GM23338 (cell line): ENCODE measurements at places on chromosomes 1 and 21. TPM values are rescaled to one million over a fixed set of nuclear protein-coding genes. Genes with fewer than 3 reads are reported as not detected.

The USP21 gene
- 17.0 and 25.6 TPM in 2 replicates for total RNA-seq

- H3K4me3 ChIP-seq = no peak overlapping the region
- H3K4me1 ChIP-seq = no peaks in the 10 kb centered on the region
- no peaks in the 10 kb centered on the region for H3K36me3 ChIP-seq
- no peak overlapping the region for H3K27ac ChIP-seq
- no peaks in the 10 kb centered on the region for H3K27me3 ChIP-seq
- DNase-seq = no peak
These were observed 12.5 kb downstream of the NID1 start for GRCh38 chr1:236052232-236052993.

DNA sequence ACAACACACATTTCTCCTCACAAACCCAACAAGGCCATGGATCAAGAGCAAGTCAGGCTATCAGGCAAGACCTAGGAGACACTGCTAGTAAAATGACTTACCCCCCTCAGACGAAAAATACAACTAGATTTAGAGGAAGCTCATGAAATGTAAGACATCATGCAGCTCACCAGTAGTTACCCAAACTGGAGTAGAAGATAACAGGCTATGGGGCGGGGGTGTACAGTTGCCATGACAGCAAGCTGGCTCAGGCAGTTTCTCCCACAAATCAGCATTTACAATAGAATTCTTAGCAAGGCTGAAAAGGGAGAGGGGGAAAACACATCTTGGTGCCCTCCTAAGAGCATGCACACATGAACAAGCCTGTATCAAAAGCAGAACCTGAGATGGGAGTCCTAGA, 13.9 kb downstream of the TPM3 start:
- peaks cover 18% of the 10 kb centered on the region; the same call in 1 of the 2 replicates for H3K36me3 ChIP-seq
- H3K4me3 ChIP-seq = no peak overlapping the region
- H3K27ac ChIP-seq = peak overlapping the region; percentile 86; the same call in 1 of the 2 replicates
- no peaks in the 10 kb centered on the region for H3K27me3 ChIP-seq

The ZBTB8B gene
- total RNA-seq = 3.8 and 4.2 TPM in 2 replicates

The LCE3D gene
- total RNA-seq = not detected in 2 replicates

- DNase-seq = no peak
- no peaks in the 10 kb centered on the region for H3K27me3 ChIP-seq
- H3K4me3 ChIP-seq = no peak overlapping the region
- no peaks in the 10 kb centered on the region for H3K36me3 ChIP-seq
- no peaks in the 10 kb centered on the region for H3K4me1 ChIP-seq
- H3K27ac ChIP-seq = no peak overlapping the region
These were observed 93.7 kb downstream of the TNNI3K start for GRCh38 chr1:74328851-74329250.

The DISC1 gene
- total RNA-seq = 6.5 TPM in 2 replicates

The KLF17 gene
- total RNA-seq = not detected in 2 replicates

DNA sequence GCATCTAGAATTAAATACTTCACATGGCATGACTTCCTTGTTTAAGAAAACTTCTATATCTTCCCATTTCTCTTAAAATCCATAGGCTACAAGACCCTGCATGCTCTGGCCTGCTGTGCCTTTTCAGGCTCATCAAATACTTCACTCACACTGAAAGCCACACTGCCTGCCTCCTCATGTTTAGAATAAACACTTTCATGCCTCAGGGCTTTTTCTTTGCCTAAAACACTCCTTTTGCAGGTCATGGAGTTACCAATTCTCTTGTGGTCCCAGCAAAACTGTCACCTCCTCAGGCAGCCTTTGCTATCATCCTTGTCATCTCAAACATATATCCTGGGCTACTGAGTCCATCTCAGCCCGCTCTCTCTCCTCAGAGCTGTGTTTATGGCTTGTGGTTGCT, 5.5 kb downstream of the SGIP1 start:
- H3K4me3 ChIP-seq = no peak overlapping the region
- peaks cover 27% of the 10 kb centered on the region for H3K4me1 ChIP-seq
- H3K27ac ChIP-seq = peak overlapping the region; percentile 88
- H3K27me3 ChIP-seq = 0 out of 2 replicates have a peak, but pooled peaks cover 4% of the 10 kb centered on the region

GRCh38 chr1:112678605-112679004, 4.1 kb downstream of the MOV10 start:
- H3K27ac ChIP-seq = no peak overlapping the region
- no peaks in the 10 kb centered on the region for H3K36me3 ChIP-seq
- H3K27me3 ChIP-seq = peaks cover 12% of the 10 kb centered on the region
- no peak overlapping the region for H3K4me3 ChIP-seq
- H3K4me1 ChIP-seq = peaks cover 19% of the 10 kb centered on the region

- no peak for DNase-seq
- H3K27me3 ChIP-seq = no peaks in the 10 kb centered on the region
- H3K4me3 ChIP-seq = no peak overlapping the region
- no peaks in the 10 kb centered on the region for H3K36me3 ChIP-seq
These were observed 2082.6 kb downstream of the MRPL39 start for GRCh38 chr21:23524685-23525084.

DNA sequence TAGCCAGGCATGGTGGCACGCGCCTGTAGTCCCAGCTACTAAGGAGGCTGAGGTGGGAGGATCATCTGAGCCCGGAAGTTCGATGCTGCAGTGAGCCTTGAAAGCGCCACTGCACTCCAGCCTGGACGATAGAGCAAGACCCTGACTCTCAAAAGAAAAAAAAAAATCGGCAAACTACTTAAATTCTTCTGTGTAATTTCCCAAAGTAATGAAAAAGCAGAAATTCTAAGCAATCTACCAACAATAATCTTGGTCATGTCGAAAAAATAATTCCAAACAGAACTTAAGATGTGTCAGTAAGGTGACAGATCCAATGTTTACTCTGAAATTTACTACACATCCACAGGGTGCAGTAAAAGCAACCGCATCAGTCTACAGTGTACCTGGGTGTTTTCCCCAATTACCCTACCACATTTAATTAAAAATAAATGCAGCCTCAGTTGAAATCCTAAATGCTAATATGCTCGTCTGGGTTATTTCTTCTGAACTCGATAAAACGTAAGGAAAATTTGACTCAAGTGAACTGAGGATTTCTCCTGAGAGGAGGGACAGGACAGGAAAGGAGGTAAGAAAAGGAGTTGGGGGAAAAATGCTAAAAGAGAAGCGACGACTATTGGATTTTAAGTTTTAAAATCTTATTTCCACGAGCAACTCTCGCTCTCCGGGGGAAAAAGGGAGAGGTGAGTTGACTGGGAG, 801 bp downstream of the EPRS1 start:
- peak overlapping the region; percentile 100 for H3K4me3 ChIP-seq
- no peak for DNase-seq
- peak overlapping the region; percentile 78 for H3K27ac ChIP-seq
- no peaks in the 10 kb centered on the region for H3K36me3 ChIP-seq
- no peaks in the 10 kb centered on the region for H3K27me3 ChIP-seq
- H3K4me1 ChIP-seq = 0 out of 2 replicates have a peak, but pooled peaks cover 6% of the 10 kb centered on the region

The POU3F1 gene
- 8.6 and 11.5 TPM in 2 replicates for total RNA-seq

DNA sequence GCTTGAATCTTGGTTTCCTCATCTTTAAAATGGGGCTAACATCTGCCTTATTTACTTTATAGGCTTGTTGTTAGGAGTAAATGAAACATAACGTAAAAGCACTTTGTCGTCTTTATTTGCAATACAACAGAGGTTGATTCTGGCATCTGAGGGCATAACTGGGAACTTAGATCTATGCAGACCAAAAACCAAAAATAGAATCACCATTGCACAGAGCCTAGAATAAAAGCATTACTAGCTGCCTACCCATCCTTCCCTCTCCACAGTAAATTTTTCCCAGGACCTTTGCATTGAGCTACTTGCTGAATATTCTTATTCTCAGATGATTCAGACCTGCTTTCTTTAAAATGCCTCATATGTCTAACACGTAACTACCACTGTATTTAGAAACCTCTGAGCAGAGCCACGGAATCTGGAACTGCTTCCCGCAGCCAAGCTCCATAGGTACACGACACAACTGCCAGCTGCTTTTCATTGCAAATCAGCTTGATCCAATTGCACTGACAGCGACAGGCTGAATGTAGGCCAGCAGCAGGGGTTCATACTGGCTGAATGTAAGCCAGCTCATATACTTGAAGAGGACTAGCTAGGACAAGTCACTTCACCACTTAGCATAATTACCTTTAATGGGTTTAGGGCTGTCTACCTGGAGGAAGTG, 33.2 kb upstream of the SERBP1 start:
- no peak overlapping the region for H3K27ac ChIP-seq
- peaks cover 47% of the 10 kb centered on the region for H3K4me1 ChIP-seq
- H3K27me3 ChIP-seq = no peaks in the 10 kb centered on the region
- H3K4me3 ChIP-seq = no peak overlapping the region

DNA sequence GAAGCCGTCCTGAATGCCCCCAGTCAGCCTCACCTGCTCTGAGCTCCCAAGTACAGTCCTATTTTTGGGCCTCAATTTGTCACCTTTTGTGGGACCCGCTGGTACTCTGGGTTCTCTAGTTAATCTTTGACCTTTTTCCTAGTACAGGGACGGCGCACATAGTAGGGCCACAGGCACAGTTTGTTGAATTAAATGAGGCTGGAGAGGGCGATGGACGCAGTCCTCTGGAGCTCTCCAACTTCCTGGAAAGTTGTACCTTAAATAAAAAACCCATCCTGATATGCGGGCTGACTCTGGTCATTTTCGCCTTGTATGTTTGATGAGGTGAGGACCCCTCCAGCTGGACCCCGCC, 4.8 kb downstream of the FAM110D start:
- DNase-seq = no peak

- no peak overlapping the region for H3K27ac ChIP-seq
- H3K4me3 ChIP-seq = no peak overlapping the region
- no peak for DNase-seq
- H3K4me1 ChIP-seq = peaks cover 3% of the 10 kb centered on the region; the same call in 1 of the 2 replicates
- H3K27me3 ChIP-seq = no peaks in the 10 kb centered on the region
These were observed 38.0 kb downstream of the PLXNA2 start for GRCh38 chr1:208206092-208206698.

DNA sequence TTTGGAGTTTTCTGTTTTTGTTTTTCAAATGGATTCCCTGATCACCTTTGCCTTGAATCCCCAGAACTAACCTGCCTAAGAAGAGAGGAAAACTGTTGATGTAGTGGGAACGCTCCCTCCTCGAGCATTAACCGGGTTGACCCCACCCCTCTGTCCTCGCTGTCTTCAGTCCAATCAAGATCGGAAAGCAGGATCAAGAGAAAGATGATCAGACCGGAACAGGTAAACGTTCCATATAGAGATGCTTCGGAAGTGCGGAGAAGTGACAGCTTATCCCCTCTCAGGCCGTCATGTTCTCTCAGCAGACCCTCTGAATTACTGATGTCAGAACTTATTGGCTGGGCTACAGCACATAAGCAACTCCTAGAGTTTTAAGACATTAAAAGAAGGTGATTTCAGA, 800 bp upstream of the FAM163A start:
- peak overlapping the region; percentile 72 for H3K4me3 ChIP-seq
- H3K27me3 ChIP-seq = peaks cover 85% of the 10 kb centered on the region
- H3K27ac ChIP-seq = no peak overlapping the region
- H3K36me3 ChIP-seq = no peaks in the 10 kb centered on the region
- H3K4me1 ChIP-seq = peaks cover 10% of the 10 kb centered on the region; the same call in 1 of the 2 replicates

- H3K36me3 ChIP-seq = no peaks in the 10 kb centered on the region; the same call in 1 of the 2 replicates
- no peaks in the 10 kb centered on the region; the same call in 1 of the 2 replicates for H3K4me1 ChIP-seq
- no peak overlapping the region for H3K4me3 ChIP-seq
- H3K27me3 ChIP-seq = no peaks in the 10 kb centered on the region
These were observed 139.7 kb downstream of the MAGI3 start for GRCh38 chr1:113530021-113530420.

The ERRFI1 gene
- 51.3 and 59.8 TPM in 2 replicates for total RNA-seq

The NBPF6 gene
- not detected in 2 replicates for total RNA-seq

The LDLRAD2 gene
- 0.31 and 1.6 TPM in 2 replicates for total RNA-seq

DNA sequence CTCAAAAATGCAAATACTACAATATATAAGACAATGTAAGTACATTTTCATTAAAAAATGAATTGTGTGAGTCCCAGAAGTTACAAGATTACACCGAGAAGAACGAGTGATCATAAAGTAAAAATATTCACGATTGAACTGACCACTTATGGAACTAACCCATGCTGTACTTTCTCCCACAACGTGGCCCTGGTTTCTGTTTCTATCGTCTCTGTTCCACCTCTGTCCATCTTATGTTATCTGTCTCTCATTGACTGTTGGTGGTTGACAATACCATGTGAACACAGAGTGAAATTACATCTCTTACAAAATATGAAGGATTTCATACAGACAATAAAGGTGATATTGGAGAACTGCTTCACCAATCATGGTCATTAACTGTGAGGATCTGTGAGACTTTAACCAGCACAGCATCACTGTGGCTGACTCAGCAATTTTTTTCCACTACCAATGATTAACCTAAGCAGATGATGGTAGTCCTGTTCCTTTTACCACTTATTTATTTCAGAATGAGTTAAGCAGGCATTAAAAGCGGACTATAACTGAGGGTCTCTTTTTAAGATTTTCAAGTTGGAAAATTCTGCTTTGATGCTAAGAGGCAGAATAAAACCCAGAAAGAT, 165.1 kb downstream of the TGFB2 start:
- no peaks in the 10 kb centered on the region for H3K27me3 ChIP-seq
- no peak for DNase-seq
- H3K27ac ChIP-seq = no peak overlapping the region
- H3K4me3 ChIP-seq = no peak overlapping the region

GRCh38 chr1:65141394-65141793, 6.6 kb upstream of the AK4 start:
- H3K4me1 ChIP-seq = peaks cover 34% of the 10 kb centered on the region
- no peaks in the 10 kb centered on the region for H3K36me3 ChIP-seq
- peaks cover 18% of the 10 kb centered on the region for H3K27me3 ChIP-seq
- H3K27ac ChIP-seq = no peak overlapping the region
- H3K4me3 ChIP-seq = no peak overlapping the region

- no peaks in the 10 kb centered on the region for H3K27me3 ChIP-seq
- H3K4me1 ChIP-seq = peaks cover 14% of the 10 kb centered on the region
- H3K27ac ChIP-seq = peak overlapping the region; percentile 82
- no peaks in the 10 kb centered on the region for H3K36me3 ChIP-seq
These were observed 694 bp downstream of the TMEM167B start for GRCh38 chr1:109091078-109091838.

GRCh38 chr1:237590386-237590785, 300.3 kb downstream of the ZP4 start:
- no peaks in the 10 kb centered on the region for H3K36me3 ChIP-seq
- DNase-seq = no peak
- H3K27me3 ChIP-seq = no peaks in the 10 kb centered on the region
- no peak overlapping the region for H3K27ac ChIP-seq

DNA sequence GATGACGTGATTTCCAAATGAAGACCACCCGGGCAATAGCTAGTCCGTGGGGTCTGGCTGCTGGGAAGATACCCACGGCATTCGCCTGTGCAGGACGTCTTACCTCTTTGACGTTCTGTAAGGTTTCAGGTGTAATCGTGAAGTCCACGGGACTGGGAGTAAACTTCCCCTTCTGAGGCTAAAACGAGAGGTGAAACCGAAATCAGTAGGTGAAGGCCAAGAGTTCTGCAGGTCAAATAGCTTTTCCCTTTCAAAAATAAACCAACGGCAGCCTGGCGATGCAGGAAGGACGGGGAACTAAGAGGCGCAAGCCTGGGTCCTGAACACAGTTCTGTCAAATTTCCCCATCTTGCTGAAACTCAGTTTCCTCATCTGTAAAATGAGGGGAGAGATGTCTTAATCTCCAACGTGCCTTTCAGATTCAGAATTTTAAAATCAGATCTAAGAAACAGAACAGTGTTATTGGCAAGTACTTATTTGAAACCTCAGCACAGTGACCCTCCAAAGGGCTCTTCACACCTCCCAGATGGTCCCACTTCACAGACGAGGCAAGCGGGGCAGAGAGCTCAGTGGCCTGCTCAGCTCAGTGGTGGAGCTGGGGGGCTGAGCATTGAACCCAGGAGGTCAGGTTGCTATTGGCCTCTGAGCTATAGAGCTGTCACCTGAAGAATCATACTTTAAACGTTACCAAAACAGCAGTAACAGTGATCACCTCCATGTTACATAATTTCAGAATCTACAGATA, 34.7 kb downstream of the VPS26C start:
- H3K36me3 ChIP-seq = peaks cover 10% of the 10 kb centered on the region
- H3K4me3 ChIP-seq = no peak overlapping the region
- DNase-seq = no peak
